ENCODE measurements at places on chromosomes 6 and 20. TPM values are rescaled to one million over a fixed set of nuclear protein-coding genes. Genes with fewer than 3 reads are reported as not detected.

CTSZ gene
- 187 TPM for total RNA-seq

TRIM40 gene
- not detected for total RNA-seq

GSTA2 gene
- not detected for total RNA-seq

MYMX gene
- not detected for total RNA-seq

HTR1B gene
- 0.22 TPM for total RNA-seq

BEND6 gene
- 1.1 TPM for total RNA-seq

PDRG1 gene
- total RNA-seq: 28.8 TPM

SIGLEC1 gene
- total RNA-seq: 0.02 TPM

PPP1R14C gene
- total RNA-seq: 3.5 TPM

LAMA2 gene
- 0.70 TPM for total RNA-seq

PCSK2 gene
- total RNA-seq: not detected

SLC17A3 gene
- 1.2 TPM for total RNA-seq

AKAP12 gene
- total RNA-seq: 196 TPM

FUT9 gene
- not detected for total RNA-seq

UST gene
- total RNA-seq: 4.6 TPM

ADGRB3 gene
- not detected for total RNA-seq

OXT gene
- not detected for total RNA-seq

SOD2 gene
- 192 TPM for total RNA-seq

OPRM1 gene
- total RNA-seq: not detected
